ENCODE measurements at places on chromosomes 1 and 21.

GRCh38 chr1:37725851-37726613 lies 33.7 kb downstream of the CDCA8 start:
- DNase-seq: no peak

DNA sequence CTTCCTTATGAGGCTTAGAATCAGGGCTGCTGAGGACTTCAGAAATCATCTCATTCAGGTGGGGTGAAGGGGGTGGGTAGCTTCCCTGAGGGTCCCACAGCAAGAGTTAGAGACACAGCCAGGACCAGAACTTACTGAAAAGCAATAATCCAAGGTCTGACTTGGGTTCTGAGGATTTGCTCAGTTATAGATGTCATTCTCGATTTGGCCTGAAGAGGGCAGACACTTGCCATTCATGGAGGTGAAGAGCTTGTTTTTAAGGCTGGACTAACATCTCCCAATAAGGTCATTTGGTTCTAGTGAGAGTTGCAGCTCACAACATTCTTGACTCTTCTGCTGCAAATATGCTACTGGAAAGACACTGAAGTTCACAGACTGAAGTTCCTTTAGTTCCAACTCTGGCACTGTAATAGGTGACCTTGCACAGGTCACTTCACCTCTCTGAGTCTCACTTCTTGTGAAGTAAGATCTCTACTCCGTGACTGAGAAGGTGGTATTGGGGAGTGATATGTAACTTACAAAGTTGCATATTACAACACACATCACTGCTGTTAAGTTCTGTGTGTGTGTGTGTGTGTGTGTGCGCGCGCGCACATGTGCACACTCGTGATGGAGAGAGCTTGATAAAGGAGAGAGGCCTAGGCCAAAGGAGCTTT lies 69.8 kb upstream of the DIRAS3 start:
- peak; percentile 73 for DNase-seq

DNA sequence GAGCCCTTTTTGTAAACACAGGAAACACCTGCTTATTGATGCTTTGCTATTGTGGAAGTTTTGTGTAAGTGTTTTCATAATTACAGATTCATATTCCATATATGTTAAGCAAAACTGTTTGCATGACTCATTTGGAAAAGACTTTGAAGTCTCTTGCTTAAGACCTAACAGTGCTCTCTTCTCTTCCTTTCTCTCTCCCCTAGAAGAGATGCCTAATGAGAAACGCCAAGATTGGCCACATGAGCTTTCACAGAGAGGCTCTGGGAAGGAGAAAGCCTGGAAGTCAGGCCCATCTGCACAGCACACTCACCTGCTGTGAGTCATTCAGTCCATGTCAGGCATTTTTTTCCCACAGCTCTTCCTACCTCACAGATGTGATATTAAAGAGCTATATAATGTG lies 101.6 kb upstream of the PALMD start:
- no peak for DNase-seq

GRCh38 chr1:172979828-172980227 lies 70.9 kb downstream of the TNFSF18 start:
- no peak for DNase-seq

DNA sequence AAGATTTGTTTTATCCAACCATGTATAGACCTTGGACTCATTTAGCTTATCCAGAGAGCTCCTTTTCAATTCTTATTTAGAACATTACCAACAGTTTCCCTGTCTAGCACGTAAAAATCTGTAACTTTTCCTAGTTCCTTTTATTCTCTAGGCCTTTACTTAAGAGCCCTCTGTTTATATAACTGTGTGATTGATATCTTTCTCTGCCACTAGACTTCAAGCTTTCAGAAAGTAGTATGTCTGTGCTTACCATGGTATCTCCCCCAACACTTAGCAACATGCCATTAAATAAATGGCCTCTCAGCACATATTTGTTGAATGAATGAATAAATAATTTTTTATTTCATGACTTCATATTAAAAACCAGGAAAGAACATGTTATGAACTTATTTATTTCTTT lies 209.4 kb downstream of the PTPRC start:
- no peak for DNase-seq

DNA sequence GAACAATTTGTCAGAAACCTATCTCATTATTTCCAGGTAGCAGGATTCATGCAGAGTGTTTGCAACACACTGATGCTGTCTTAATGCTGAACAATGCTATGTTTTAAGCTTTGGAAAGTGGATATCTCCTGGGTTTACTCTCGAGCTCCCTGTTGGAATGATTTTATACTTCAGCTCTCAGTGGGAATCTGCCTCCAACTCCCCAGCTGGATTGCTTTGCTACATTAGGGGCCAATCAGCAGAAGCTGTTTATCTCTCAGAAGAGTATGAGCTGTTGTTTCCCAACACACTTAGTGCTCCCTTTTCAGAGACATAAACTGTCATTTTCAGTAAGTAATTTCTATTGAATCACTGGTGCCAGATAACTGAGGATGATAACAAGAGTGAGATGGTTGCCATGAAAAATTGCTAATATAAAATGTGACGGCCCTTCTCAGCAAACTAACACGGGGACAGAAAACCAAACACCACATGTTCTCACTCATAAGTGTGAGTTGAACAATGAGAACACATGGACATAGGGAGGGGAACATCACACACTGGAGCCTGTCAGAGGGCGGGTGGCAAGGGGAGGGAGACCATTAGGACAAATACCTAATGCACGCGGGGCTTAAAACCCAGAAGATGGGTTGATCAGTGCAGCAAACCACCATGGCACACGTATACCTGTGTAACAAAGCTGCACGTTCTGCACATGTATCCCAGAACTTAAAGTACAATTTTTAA lies 265.9 kb upstream of the RUNX1 start:
- DNase-seq: no peak

All from uterus (tissue), 4 donors.